ENCODE measurements at places on chromosomes 2 and 18.

GRCh38 chr18:74299746-74300145 lies 8.0 kb upstream of the CYB5A start:
- DNase-seq: no peak

- no peak for DNase-seq
These were observed 438.3 kb upstream of the LRATD1 start for GRCh38 chr2:14194233-14194632.

- DNase-seq: no peak
These were observed 80.3 kb upstream of the GRB14 start for GRCh38 chr2:164701565-164701964.

- no peak for DNase-seq
These were observed 129.5 kb downstream of the SMAD7 start for GRCh38 chr18:48821251-48821590.

DNA sequence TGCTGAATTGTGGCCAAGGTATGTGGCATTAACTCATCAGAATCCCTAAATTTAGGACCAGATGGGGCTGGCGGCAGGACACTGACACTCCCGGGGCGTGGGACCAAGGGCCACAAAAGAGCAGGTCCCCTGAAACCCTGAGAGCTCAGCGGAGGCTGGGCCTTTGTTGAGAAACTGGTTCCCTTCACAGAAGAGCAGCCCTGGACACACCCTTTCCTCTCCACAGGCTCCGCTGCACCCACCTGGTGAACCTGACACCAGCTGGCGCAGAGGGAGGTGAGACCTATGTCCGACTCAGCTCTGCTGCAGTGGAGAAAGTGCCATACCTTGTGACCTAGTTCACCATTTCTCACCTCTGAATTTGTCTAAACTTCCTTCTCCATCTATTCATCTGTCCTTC lies 119.5 kb downstream of the RTP5 start:
- no peak for DNase-seq

- DNase-seq: no peak
These were observed 57.8 kb upstream of the LMAN1 start for GRCh38 chr18:59416818-59417217.

DNA sequence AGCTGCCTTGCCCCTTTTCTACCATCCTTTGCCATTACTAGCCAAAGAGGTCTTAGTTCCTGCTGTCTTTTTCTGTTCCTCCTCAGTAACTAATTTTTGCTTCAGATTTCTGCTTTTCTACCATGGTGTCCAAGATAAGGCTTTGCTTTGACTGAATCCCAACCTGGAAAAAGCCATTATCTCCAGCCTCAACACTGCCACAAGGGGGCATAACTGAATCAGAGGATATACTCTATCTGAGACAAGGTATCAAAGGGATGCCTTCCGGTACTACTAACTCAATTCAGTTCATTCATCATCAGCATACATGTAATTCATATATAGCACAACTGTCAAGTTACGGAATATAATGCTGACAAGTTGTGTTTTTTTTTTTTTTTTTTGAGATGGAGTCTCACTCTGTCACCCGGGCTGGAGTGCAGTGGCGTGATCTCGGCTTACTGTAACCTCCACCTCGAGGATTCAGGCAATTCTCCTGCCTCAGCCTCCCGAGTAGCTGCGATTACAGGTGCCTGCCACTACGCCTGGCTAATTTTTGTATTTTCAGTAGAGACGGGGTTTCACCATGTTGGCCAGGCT lies 11.4 kb downstream of the OSGEPL1 start:
- DNase-seq: peak; percentile 57

- no peak for DNase-seq
These were observed 599.5 kb downstream of the KCNJ3 start for GRCh38 chr2:155298001-155298400.

DNA sequence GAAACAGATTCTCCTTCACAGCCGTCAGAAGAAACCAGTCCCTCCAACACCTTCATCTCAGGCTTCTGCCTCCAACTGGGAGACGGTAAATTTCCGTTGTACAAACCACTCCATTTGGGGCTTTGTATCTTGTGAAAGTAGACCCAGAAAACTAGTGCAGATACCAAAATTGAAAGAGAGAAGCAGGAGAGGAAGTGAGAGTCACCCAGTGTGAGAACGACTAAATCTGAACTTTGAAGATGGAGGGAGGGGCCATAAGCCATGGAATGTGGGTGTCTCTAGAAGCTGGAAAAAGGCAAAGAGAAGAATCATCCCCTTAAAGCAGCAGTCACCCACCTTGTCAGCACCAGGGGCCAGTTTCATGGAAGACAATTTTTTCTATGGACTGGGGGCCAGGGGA lies 88.3 kb upstream of the LRATD1 start:
- DNase-seq: no peak

GRCh38 chr2:236847538-236848263 lies 238.0 kb upstream of the COPS8 start:
- no peak for DNase-seq

- no peak for DNase-seq
These were observed 73.5 kb downstream of the KCNF1 start for GRCh38 chr2:10985260-10985659.

GRCh38 chr2:39642051-39642718 lies 23.5 kb upstream of the TMEM178A start:
- no peak for DNase-seq

DNA sequence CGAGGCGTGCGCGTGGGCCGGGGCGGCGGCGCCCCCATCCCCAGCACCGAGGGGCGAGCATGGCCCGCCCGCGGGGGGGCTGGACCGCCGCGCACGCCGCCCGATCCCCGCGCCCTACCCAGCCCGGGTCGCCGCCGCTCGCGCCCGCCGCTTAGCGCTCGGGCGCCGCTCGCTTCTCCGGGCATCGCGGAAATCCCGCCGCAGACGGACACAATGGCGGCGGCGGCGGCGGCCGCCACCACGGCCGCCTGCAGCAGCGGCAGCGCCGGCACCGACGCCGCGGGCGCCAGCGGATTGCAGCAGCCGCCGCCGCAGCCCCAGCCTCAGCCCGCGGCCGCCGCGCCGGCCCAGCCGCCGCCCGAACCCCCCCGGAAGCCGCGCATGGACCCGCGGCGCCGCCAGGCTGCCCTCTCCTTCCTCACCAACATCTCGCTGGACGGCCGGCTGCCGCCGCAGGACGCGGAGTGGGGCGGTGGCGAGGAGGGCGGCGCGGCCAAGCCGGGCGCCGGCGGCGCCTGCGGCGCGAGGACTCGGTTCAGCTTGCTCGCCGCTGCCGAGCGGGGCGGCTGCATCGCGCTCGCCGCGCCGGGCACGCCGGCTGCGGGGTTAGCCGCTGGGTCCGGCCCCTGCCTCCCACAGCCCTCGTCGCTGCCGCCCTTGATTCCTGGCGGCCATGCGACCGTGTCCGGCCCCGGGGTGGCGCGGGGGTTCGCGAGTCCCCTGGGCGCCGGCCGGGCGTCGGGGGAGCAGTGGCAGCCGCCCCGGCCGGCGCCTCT lies 453 bp downstream of the CABLES1 start:
- DNase-seq: peak; percentile 21

- DNase-seq: no peak
These were observed 357.6 kb downstream of the DSC3 start for GRCh38 chr18:30684825-30685481.

DNA sequence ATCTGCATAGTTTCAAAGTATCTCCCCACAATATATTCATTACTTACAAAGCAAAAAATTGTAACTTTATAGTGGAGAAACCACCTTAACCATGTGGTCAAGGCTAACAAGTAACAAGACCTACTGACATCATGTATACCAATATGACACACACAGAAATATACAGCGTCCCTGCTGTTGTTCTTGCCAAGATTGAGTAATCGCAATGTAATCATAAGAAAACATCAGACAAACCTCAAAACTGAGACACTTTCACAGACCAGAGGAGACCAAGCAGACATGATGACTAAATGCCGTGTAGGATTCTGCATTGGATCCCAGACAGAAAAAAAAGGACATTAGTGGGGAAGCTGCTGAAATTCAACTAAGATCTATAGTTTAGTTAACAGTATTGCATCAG lies 123.0 kb downstream of the ACAA2 start:
- no peak for DNase-seq
